ENCODE measurements at places on chromosomes 5 and 9. TPM values are rescaled to one million over a fixed set of nuclear protein-coding genes. Genes with fewer than 3 reads are reported as not detected.

The SOHLH1 gene
- total RNA-seq, result not detected

The GABBR2 gene
- total RNA-seq, result 0.66 TPM

The ACTBL2 gene
- total RNA-seq, result not detected

The PCSK1 gene
- total RNA-seq, result 9.2 TPM

The PCDHA2 gene
- not detected for total RNA-seq

The RABGAP1 gene
- 28.1 TPM for total RNA-seq

The TAL2 gene
- total RNA-seq, result not detected

Measured in H7 (cell line).